Osteocyte (in vitro differentiated cells): ENCODE measurements at places on chromosomes 1 and 21. TPM values are rescaled to one million over a fixed set of nuclear protein-coding genes. Genes with fewer than 3 reads are reported as not detected.

GRCh38 chr1:192535916-192536664, 39.5 kb upstream of the RGS1 start:
- no peak for DNase-seq
- H3K27ac ChIP-seq: no peak overlapping the region
- H3K36me3 ChIP-seq: no peaks in the 10 kb centered on the region
- H3K4me1 ChIP-seq: peaks cover 41% of the 10 kb centered on the region
- no peaks in the 10 kb centered on the region for H3K27me3 ChIP-seq
- H3K4me3 ChIP-seq: no peak overlapping the region

DNA sequence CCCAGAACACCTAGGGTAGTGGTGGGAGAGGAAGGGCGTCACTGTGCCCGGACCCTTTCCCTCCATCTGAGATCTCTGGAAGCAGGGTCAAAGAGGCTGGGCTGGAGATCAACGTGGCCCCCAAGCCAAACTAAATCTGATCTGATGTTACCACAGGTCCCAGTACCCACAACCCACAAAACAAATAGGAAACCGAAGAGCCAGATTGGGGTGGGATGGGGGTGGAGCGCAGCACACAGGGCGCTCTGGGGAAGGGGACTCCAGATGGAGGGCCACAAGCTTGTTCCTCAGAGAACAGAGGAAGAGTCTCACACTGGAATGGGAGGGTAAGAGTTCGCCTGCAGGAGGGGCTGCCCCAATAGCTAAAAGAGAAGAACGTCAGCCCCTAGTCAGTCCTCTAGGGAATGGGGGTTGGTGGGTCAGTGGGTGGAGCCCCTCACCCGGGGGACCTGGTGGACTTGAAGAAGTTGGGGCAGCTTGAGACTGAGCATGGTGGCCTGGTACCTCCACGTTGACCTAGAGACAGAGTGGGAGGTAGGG, 1.5 kb downstream of the PAQR6 start:
- no peak for DNase-seq
- peaks cover 8% of the 10 kb centered on the region for H3K36me3 ChIP-seq
- peaks cover 10% of the 10 kb centered on the region for H3K4me1 ChIP-seq
- H3K27ac ChIP-seq: no peak overlapping the region
- H3K27me3 ChIP-seq: no peaks in the 10 kb centered on the region

- no peak overlapping the region for H3K27ac ChIP-seq
- H3K27me3 ChIP-seq: no peaks in the 10 kb centered on the region
- H3K4me3 ChIP-seq: no peak overlapping the region
- H3K36me3 ChIP-seq: no peaks in the 10 kb centered on the region
These were observed 1211.6 kb upstream of the ADGRL4 start for GRCh38 chr1:80218112-80218511.

The DCDC2B gene
- total RNA-seq: not detected in 2 replicates

The PLEKHA6 gene
- total RNA-seq: 0.24 and 0.26 TPM in 2 replicates

DNA sequence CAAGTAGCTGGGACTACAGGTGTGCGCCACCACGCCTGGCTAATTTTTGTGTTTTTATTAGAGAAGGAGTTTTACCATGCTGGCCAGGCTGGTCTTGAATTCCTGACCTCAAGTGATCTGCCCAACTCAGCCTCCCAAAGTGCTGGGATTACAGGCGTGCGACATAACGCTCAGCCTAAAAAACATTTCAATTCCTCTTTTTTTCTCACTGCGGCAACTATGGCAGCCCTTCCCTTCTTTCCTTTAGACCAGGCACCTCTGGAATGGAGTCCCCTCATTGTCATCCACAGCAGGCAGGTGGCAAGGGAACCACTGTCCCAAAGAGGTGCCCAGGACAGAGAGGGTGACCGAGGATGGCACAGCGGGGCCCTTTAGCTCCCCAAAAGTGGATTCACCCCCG, 14.1 kb downstream of the CEP104 start:
- no peak for DNase-seq
- no peaks in the 10 kb centered on the region for H3K4me1 ChIP-seq
- no peaks in the 10 kb centered on the region for H3K27me3 ChIP-seq

The S100A16 gene
- total RNA-seq: 134 and 143 TPM in 2 replicates

DNA sequence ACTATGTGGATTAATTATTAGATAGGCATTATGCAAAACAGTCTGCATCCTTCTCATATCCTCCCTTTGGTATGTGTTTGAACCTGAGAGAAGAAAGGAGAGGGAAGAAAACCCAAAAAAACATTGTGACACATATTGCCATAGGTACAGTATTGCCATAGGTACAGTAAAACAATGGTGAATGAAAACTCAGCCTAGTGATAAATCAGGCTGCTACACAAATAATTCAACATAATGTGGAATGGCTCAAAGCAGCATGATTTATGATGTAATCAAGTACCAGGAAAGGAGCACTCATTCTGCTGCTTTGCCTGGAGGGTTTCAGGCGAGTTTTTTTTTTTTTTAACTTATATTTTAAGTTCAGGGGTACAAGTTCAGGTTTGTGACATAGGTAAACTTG, 213.9 kb upstream of the LYPLAL1 start:
- H3K4me3 ChIP-seq: no peak overlapping the region
- no peak overlapping the region for H3K27ac ChIP-seq
- H3K36me3 ChIP-seq: no peaks in the 10 kb centered on the region
- DNase-seq: no peak
- no peaks in the 10 kb centered on the region for H3K27me3 ChIP-seq

The TMPRSS2 gene
- 0.21 and 1.7 TPM in 2 replicates for total RNA-seq

DNA sequence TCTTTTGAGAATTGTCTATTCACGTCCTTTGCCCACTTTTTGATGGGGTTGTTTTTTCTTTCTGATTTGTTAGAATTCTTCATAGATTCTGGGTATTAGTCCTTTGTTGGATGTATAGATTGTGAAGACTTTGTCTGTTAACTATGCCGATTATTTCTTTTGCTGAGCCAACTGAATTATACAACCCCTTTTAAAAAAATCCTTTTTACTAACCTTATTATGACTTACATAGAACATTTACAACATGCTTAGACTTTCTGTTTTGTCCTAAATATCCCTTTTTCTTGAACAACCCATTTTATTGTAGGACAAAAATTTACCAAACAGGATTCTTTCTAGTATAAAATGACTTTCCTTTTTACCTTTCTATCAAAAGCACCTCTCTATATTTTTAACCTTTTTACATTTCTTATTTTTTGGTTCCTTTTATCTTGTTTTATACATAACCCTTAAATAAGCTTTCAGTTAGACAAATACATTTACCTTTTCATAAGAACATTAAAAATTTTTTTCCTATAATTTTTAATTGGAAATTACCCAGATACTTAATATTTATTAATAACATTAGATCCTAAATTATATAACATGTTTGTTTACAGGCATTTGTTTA, 70.4 kb upstream of the TTLL7 start:
- H3K4me3 ChIP-seq: no peak overlapping the region
- H3K27ac ChIP-seq: no peak overlapping the region
- no peaks in the 10 kb centered on the region for H3K36me3 ChIP-seq
- peaks cover 8% of the 10 kb centered on the region for H3K27me3 ChIP-seq

GRCh38 chr21:14382486-14382834, 486 bp downstream of the HSPA13 start:
- no peaks in the 10 kb centered on the region for H3K27me3 ChIP-seq
- peak overlapping the region; percentile 97 for H3K4me3 ChIP-seq
- no peak for DNase-seq

DNA sequence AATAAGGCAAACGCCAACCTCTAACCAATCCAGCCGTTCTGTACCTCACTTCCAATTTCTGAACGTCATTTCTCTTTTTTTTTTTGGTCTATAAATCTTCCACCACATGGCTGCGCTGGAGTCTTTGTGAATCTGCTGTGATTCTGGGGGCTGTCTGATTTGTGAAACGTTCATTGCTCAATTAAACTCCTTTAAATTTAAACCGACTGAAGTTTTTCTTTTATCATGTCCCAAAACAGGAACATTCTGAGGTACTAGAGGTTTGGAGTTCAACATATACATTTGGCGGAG, 65.5 kb upstream of the BACH1 start:
- H3K27me3 ChIP-seq: no peaks in the 10 kb centered on the region
- no peak overlapping the region for H3K4me3 ChIP-seq
- no peak for DNase-seq
- no peak overlapping the region for H3K27ac ChIP-seq
- H3K4me1 ChIP-seq: peaks cover 28% of the 10 kb centered on the region
- no peaks in the 10 kb centered on the region for H3K36me3 ChIP-seq

DNA sequence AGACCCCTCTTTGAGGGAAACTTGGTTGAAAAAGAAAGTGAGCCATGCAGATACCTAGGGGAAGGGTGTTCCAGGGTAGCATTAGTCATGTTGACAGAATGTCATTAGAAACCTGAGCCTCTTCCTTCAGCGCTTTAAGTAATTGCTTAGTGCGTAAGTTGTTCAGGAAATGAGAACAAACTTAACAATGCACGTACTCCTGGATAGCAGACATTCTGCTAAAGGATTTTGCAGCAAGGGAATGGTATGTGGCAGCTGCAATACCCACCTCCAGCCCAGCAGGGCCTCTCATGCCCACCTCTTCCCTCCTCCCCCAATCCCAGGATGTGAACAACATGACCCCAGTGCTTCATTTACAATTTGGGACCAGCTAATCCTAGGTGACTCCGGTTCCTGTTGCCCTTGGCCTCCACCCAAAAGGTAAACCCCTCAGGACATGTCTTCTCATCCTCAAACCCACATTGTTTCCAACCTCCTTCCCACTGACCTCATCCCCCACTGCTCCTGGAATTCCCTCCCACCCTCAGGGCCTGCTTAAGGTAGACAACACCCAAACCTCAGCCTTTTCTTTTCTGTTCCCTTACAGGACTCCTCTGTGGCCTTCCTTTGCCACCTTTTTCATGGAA, 98.0 kb upstream of the BCAR3 start:
- no peaks in the 10 kb centered on the region for H3K27me3 ChIP-seq
- peak overlapping the region; percentile 28 for H3K27ac ChIP-seq
- no peaks in the 10 kb centered on the region for H3K36me3 ChIP-seq
- H3K4me3 ChIP-seq: no peak overlapping the region

DNA sequence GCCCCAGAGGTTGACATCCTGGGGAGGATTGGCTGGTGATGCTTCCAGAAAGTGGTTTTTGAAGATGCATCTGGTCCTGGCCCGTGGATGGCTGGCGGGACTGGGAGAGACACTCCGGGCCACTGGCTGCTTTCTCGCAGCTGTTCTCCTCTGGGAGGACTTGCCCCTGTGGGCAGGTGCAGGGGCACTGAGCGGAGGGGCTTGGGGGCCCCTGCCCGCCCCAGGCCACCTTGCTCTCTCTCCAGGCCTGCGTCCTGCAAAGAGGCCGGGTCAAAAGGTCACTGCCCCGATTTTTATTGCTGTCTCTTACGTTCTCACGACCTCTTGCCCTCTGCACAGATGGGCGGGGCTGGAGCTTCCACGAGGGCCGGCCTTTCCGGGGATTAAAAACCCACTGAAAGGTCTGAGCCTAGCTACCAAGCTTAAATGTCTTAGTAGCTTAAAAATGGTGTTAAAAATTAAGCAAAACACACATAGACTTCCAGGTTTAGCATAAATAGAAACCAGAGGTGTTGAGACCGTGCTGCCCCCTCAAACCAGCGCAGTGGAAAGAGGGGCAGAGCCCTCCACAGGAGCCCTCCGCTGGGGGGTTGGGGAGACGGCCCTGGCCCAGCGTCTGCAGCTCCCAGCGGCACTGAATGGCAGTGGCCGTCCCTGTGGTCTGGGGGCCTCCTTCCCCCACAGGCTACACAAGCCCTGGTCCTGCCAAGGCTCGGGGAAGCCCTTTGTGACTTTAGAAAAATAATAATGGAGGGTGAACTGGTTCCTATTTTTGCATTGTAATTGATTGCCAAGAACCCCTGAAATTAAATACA, 43.9 kb downstream of the SKI start:
- peak overlapping the region; percentile 70 for H3K27ac ChIP-seq
- H3K36me3 ChIP-seq: peaks cover 1% of the 10 kb centered on the region
- peaks cover 69% of the 10 kb centered on the region for H3K4me1 ChIP-seq
- DNase-seq: no peak
- no peaks in the 10 kb centered on the region for H3K27me3 ChIP-seq

DNA sequence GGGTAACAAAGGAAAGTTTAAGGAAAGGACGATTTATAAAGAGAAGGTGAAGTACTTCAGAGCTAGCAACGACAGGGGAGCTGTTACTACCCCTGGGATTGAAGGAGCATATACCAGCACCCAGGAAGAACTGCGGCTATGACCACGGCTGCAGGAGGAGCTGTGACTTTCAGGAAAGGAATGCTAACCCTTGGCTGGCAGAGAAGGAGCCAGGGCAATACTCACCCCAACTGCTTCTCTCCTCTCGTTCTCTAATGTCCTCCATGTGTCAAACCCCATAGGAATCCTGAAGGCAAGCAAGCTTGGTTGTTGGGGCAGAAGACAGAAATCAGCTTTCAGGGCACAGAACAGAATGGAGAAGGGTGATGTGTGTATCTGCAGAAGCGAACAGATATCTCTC, 120.5 kb downstream of the TMEM53 start:
- H3K4me3 ChIP-seq: no peak overlapping the region
- H3K36me3 ChIP-seq: no peaks in the 10 kb centered on the region

DNA sequence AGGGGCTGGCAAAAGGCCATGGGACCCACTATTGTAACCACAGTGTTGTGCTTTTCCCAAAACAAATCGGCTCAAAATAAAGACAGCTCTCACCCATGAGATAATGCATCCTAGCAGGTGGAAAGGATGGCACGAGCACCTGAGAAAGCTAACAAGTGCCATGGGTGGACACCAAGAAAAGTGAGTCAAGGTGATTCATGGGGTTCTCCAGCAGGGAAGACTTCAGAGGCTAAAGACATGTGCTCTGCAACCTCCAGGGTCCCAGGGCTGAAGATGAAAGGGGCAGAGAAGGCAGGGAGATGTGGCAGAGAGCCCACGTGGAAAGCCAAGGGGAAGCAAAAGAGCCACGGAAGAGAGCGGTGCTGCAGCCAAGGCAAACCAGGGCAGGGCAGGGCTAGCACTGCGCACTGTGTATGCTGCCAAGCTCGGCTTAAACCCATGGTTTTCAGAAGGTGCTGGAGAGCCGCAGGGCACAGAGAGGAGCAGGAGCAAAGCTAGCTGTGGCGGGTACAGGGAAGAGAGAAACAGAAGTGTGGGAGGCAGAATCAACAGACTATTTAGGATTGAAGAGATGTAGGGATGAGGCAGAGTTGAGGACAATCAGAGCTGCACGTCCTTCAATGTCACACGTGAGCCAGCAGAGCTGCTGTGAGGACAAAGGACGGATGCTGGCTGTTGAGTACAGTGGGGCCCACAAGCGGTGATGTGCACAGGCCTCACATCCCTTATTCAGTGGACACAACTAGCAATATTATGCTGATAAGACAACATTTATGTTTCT, 41.8 kb upstream of the C1orf198 start:
- no peak overlapping the region for H3K27ac ChIP-seq
- DNase-seq: no peak
- H3K4me1 ChIP-seq: peaks cover 44% of the 10 kb centered on the region
- no peak overlapping the region for H3K4me3 ChIP-seq

The CPLANE2 gene
- total RNA-seq: 10.3 and 11.8 TPM in 2 replicates

GRCh38 chr1:225474986-225475820, 47.4 kb upstream of the LBR start:
- no peak overlapping the region for H3K27ac ChIP-seq
- peak; percentile 93 for DNase-seq
- peak overlapping the region; percentile 18 for H3K4me3 ChIP-seq
- no peaks in the 10 kb centered on the region for H3K36me3 ChIP-seq
- H3K4me1 ChIP-seq: peaks cover 4% of the 10 kb centered on the region
- H3K27me3 ChIP-seq: no peaks in the 10 kb centered on the region

The AMY1C gene
- not detected in 2 replicates for total RNA-seq

- H3K4me1 ChIP-seq: peaks cover 20% of the 10 kb centered on the region
- no peak for DNase-seq
- H3K27ac ChIP-seq: no peak overlapping the region
- H3K27me3 ChIP-seq: peaks cover 18% of the 10 kb centered on the region
- no peak overlapping the region for H3K4me3 ChIP-seq
These were observed 13.3 kb upstream of the SAMD11 start for GRCh38 chr1:910311-910880.
